ENCODE measurements at places on chromosomes 16 and 17.
A peak's percentile ranks its signal among the peaks of the same experiment; 100 is the strongest.

GRCh38 chr16:22770866-22771265, 43.1 kb upstream of the HS3ST2 start:
- no peak for DNase-seq

DNA sequence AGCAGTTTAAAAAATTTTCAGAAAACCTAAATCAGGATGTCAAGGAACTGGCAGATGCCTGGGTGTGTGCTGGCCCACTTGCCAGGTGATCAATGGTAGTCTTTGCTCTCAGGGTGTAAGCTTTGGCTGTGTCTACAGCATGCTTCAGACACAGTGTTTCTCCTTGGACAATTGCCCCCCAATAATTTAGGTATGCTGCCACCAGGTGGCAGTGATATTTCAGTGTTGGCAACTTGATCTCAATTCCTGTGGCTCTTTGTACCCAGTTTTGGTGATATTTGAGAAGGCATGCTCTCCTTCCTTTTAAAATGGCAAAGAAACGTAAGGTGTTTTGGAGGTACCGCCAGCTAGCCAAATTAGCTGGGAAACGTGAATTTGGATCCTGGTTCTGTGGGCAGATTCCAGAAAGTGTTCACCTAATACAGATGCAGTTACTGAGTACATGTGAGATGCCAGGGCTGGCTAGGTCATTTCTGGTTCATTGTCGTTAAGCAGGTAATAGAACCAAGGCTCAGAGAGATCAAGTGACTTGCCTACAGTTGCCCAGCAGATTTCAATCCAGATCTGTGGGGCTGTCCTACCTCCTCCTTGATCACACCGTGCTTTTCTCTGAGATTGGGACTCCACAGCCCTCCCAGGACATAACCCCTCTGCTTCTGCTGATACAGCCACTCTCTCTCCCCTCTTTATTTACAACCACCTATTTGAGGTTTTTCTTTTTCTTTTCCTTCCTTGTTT, 155.6 kb upstream of the PLCG2 start:
- peak; percentile 30 for DNase-seq

DNA sequence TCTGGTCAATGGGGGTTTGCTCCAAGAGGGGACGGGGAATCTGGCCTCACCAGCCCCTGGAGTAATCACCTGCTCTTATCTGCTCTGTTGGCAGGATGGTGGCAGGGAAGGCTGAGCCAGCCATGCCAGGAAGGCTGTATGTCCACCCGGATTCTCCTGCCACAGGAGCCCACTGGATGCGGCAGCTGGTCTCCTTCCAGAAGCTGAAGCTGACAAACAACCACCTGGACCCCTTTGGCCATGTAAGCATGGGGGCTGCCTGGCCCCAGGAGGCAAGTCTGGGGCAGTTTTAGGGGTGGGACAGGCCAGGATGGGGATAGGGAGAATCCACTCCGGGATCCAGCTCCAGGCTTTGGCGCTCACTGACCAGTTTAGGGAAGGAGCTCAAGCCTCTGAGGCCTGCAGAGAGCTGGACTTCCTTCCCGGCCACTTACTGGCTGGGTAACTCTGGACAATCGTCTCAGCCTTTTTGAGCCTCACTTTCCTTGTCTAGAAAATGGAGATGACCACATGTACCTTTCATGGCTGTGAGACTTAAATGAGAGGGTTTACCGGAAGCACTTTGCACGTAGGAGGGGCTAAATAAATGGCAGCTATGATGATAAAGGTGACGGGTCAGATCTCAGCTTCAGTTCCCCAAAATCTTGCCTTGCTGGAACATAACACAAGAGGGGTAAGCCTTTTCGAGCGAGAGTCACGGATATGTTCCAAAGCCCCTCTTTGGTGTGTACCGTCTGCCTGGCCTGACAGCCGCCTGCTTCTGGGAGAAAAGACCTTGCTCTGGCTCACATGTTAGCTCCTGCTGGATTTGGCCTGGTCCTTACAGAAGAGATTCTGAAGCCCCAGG, 15.4 kb downstream of the TBX4 start:
- DNase-seq: peak; percentile 41

GRCh38 chr16:70589998-70590471, 56.3 kb upstream of the IL34 start:
- DNase-seq: no peak

- DNase-seq: no peak
Observed at GRCh38 chr17:62139141-62139540, 74.1 kb upstream of the MED13 start.

DNA sequence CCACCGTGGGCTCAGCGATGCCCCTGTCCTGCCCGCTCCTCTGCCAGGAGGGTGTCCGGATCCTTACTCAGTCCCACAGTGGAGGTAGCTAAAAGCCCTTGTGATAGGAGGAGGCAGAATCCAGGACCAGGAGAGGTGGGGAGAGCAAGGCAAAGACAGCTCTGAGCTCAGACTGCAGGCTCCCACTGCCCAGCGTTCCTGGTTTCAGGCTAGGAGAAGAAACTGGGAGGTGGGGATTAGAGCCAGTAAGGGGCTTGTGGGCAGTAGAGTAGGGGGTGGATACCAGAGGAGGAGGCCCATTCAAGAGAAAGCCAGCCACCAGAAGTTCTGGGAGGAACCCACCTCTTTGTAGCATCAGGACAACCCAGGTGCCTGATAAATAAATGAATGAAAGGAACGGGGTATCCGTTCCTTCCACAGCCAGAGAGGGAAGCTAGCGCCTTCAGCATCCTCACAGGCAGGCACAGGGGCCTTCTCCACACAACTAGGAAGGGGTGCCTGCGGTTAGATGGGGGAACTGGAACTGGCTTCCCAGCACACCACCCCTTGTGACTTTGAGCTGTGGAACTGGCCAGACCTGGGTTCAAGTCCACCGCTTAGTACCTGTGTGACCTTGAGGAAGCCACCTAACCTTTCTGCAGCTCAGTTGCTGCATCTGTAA, 2.3 kb downstream of the IL21R start:
- DNase-seq: no peak

GRCh38 chr17:63881935-63882601, at the start of gene GH2:
Gene GH2, minus strand, starts transcription at chr17:63881944. Its CDS starts 143 bp downstream, at chr17:63881801.
- peak; percentile 68 for DNase-seq

- no peak for DNase-seq
Observed at GRCh38 chr16:1610899-1611632, 806 bp downstream of the IFT140 start.

GRCh38 chr16:1991948-1992703, 2.4 kb downstream of the SYNGR3 start:
- no peak for DNase-seq

DNA sequence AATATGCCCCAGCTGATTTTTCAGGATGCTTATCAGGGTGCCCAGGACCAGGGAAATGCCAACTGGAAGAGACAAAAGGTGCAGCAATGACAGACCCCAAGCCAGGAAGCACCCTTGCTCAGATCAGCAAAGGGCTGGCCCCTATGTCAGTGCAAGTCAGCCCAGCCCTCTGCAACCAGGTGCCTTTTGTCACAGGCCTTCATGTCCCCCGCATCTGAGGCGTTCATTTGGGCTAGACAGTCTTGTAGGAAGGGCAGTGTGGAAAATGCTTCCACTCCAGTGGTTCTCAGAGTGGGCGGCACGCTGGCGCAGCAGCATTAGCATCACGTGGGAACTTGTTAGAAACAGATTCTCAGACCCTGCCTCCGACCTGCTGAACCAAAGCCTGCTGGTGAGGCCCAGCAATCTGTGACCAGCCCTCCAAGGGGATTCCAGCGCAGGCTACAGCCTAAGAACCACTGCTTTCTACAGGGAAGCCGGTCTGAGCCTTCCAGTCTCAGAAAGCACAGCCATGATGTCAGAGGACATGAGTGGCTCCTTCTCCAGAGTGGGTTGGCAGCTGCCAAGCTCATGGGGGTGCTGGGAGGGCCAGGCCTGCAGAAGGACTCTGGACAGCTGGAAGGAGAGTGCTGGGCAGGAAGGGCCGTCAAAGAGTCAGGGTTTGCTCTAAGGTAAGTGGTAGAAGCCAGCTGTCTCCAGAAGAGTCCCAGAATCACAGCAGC, 13.1 kb downstream of the SLC47A2 start:
- DNase-seq: no peak

GRCh38 chr16:85455534-85455933, 157.6 kb upstream of the GSE1 start:
- DNase-seq: no peak

DNA sequence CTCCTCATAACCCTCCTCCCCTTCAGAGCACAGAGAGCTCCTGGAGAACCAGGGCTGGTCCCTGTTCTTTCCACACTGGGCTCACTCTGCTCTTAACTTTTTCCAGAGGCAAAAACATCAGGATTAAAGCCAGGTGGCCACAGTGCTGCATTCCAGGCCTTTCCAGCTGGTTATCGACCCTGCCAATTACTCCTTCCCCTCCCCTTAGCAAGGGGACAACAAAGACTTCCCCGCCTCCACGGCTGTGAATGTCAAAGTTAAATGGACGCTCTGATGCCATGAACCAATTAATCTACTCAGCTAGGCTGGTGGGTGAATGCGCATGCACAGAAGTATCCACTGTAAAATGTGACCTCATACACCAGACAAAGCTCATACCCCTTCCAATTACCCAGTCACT, 23.1 kb downstream of the ACLY start:
- no peak for DNase-seq

DNA sequence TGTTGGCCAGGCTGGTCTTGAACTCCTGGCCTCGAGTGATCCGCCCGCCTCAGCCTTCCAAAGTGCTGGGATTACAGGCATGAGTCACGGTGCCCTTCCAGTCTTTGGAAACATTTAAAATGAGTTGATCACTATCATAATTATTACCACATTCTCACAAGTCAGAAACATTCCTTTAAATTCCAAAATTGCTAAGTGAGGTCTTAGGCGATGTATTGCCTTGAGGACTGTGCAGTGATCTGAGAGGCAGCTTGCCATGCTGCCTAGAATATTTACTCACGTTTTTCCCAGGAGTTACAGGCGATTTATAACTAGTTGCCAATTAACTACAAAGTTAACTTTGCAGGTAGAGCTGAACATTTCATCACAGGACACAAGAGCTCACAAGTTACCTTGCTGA, 5.7 kb upstream of the ATXN1L start:
- no peak for DNase-seq

GRCh38 chr16:82281544-82281943, 111.5 kb upstream of the MPHOSPH6 start:
- no peak for DNase-seq

Data from Kasumi-1 (cell line).